H7 (cell line): ENCODE measurements at places on chromosomes 2 and 18. TPM values are rescaled to one million over a fixed set of nuclear protein-coding genes. Genes with fewer than 3 reads are reported as not detected.

DNA sequence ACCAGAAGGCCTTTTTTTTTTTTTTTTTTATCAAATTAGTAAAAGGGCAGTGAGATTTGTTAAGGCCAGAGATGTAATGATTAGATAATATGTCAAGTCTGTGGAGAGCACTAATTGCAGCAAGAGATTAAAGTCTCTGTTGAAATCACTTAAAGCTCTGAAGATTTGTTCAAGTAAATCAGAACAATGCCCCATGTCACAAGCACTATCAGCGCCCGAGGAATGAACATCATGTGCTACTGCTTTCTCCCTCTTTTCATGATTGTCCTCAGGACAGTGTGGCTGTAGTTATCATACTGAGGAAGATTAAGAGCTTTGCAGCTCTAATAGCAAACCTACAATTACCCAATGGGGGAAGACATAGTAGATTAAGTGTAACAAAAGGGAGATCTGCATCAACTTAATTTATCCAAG lies 71.1 kb downstream of the TDRD15 start:
- DNase-seq: no peak

GRCh38 chr2:41728788-41729338 lies 319.0 kb upstream of the PKDCC start:
- no peak for DNase-seq

- no peak for DNase-seq
Measured at GRCh38 chr18:55219059-55219458, 259.8 kb upstream of the CCDC68 start.

- DNase-seq: no peak
Measured at GRCh38 chr2:211837206-211837605, 701.4 kb downstream of the ERBB4 start.

- DNase-seq: no peak
Measured at GRCh38 chr18:58051765-58052460, 7.9 kb downstream of the NEDD4L start.

- DNase-seq: no peak
Measured at GRCh38 chr2:151833984-151834383, 5.8 kb upstream of the ARL5A start.

- DNase-seq: peak; percentile 73
Measured at GRCh38 chr18:50286391-50287027, 983 bp downstream of the CXXC1 start.

DNA sequence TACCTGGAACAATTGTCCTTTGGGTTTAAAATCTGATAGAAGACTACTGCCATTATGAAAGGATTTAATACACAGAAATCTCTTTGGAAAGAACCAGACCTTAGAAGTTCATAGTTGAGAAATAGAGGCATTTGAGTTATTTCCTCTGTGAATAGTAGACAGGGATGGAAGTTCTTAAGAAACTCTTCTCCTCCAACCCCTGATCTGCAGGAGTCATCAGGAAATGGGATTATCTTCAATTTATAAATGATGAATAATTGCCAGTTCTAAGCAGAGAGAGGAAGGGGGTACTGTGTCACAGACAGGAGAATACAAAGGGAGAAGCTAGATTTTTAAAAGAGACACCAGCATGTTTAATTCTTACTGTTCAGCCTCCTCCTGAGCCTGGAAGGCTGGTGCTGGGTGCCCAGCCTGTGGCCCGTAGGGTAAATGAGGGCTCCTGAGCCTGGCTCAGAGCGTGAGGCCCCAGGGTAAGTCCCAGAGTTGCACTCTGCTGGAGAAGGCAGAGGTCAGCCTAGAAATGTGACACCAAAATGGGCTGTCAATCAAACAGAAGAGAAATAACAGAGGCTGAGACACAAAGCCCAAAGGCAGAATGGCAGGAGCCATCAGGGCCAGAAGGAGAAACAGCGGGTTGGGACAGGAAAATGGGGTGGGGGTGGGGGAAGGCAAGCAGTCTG lies 58.2 kb upstream of the PKDCC start:
- DNase-seq: no peak

DNA sequence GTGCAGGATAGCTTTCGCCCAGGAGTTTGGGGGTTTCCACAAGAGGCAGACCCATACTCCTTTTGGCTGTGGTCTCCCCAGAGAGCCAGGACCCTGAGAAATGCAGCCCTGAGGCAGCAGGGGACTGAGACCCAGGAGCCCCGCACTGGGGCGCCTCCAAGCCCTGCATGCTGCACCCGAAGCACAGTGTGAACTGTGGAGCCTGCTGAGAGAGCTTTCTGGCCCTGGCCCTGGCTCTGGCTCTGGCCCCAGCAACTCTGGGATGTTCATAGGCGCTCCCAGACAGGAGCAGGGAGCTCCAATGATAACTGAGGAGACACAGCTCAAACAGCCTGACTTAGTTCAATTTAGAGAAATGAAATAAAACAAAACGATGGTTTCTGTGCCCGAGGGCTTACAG lies 96.4 kb upstream of the TEX51 start:
- no peak for DNase-seq

DNA sequence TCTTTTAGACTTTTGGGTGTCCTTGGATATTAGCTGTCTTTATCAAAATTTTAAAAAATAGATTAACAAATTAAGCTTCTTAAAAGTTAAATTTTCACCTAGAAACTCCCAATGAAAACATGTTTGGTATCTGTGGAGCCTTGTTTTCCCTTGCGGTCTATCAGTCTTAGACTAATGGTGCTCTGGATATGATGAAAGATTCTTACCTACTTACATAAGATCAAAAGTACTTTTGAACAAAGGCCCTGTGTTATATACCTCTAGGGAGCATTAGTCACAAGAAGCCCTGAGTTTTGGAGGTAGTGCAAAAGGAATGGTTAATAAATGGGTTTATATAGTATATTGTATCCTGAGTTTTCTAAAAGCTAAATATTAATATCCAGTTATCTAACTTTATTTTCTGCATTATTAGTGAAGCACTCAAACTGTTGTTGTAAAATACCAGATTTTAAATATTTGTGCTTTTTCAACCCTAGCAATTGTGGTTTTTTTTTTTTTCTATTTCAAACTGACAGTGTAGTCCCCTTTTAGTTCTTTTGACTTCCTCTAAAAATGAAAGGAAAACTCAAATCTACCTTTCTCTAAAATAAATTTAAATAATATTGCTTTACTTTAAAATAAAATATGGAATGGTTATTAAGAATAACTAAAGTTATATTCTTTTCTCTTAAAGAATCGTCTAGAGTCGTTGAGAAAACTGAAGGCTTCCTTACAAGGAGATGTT lies 18.1 kb downstream of the NDC80 start:
- DNase-seq: no peak

GRCh38 chr18:58361212-58361611 lies 267.7 kb downstream of the ALPK2 start:
- no peak for DNase-seq

- DNase-seq: no peak
Measured at GRCh38 chr18:51363384-51363783, 165.9 kb upstream of the MEX3C start.

- DNase-seq: no peak
Measured at GRCh38 chr2:194104687-194105086, 1552.3 kb upstream of the SLC39A10 start.

DNA sequence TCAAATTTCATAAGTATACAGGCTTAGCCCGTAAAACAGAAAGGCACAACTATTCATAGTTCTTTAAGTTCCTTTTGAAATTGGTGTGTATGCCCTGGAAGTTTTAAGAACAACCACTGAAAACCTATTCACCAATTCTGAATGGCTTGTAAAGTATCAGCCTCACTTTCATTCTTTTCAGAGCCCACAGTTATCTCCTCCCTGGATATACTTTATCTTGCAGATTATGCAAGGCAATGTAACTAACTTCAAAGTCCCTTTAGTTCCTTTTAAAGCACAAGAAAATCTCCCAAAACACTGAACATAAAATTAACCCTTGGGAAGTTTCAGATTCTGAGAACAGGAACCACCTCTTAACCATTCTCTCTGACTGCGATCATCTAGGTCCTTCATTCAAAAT lies 1.1 kb downstream of the STRN start:
- no peak for DNase-seq

DNA sequence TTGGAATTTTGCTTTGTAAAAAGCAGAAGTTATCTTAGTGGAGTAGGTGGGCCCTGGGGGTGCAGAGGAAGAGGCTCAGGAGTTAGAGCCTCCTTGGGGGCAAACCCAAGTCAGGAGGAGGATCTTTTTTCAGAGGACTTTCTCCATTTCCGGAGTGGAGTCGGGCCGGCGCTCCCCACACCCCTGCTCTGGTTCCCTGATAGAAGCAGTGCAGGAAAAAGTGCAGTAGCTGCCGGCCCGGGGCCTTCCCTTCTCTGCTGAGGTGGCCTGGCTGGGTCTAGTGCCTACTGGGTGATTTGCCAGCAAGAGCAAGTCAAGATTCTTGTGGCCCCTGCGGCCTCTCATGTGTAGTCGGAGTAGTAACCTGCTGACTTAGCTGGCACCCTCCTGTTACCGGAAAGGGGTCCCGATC lies 124.2 kb upstream of the HS6ST1 start:
- DNase-seq: peak; percentile 75

DNA sequence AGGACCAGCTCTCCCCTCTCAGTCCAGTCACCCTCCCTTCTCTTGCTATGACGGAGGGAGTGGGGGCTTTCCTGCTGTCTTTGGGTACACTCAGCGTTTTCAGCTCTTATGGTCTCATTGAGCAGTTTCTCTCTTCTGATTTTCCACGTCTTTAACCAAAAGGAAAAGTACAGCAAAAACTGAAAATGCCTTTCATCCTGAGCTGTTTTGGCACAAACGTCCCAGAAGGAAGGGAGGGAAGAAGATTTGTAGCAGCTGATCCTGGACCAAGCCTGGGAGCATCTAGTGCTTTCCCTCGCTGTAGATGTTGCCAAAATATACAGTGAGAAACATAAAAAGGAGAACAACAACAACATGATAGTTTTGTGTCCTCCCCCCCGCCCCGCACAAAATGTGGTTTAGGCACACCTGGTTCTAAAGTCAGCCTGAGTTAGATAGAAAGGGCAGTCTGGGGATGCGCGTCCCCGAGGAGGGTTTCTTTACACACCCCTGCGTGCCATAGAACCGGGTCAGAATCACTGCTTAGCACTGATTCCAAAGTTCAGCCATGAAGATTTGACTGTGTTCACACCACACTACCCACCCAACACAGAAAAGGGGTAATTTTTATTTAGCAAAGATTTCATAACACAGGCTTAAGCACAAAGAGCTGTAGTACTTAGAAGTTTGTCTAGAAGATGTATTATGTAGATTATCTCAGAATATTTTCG lies 53.4 kb downstream of the SLC40A1 start:
- no peak for DNase-seq

GRCh38 chr2:79573895-79574674 lies 61.2 kb downstream of the CTNNA2 start:
- no peak for DNase-seq

- peak; percentile 91 for DNase-seq
Measured at GRCh38 chr2:181683518-181684453, 3.5 kb upstream of the NEUROD1 start.

- DNase-seq: no peak
Measured at GRCh38 chr2:83196225-83196624, 1262.9 kb downstream of the SUCLG1 start.

- DNase-seq: no peak
Measured at GRCh38 chr2:105738658-105739241, 6.0 kb upstream of the NCK2 start.

GRCh38 chr2:23668756-23669304 lies 258.1 kb downstream of the ATAD2B start:
- no peak for DNase-seq

GRCh38 chr2:47041063-47041462 lies 114.0 kb downstream of the STPG4 start:
- DNase-seq: no peak

- no peak for DNase-seq
Measured at GRCh38 chr2:70986499-70987189, 8.0 kb downstream of the TEX261 start.

- DNase-seq: no peak
Measured at GRCh38 chr2:42567806-42568400, 529 bp upstream of the MTA3 start.

DNA sequence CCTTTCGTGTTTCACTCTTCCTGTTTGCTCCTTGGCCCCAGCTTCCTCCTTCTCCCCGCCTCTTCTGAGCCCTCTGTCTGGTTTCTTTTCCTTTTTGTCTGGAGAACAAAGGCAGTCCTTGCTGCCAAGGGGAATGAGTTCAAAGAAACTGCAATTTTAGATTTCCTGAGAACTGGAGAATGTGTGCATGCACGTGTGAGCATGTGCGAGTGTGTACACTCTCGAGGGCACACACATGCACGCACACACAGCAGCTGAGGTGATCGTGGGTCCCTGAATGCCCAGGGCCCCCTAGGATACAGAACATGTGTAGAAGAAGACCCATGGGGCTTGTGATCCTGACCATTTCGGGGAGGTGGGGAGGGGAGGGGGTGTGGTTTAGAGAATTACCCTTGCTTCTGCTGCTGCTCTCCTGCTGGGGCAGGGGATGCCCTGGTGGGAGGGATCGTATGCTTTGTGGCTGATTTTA lies 151.8 kb downstream of the DYSF start:
- peak; percentile 77 for DNase-seq

- DNase-seq: no peak
Measured at GRCh38 chr2:180203972-180204371, 196.9 kb upstream of the CWC22 start.

ANKRD39 gene
- 13.1 and 13.5 TPM in 2 replicates for total RNA-seq

ANKRD62 gene
- total RNA-seq: not detected in 2 replicates

OSBPL6 gene
- 8.6 and 9.2 TPM in 2 replicates for total RNA-seq

SERPINB4 gene
- not detected in 2 replicates for total RNA-seq

ADNP2 gene
- total RNA-seq: 45.5 and 49.2 TPM in 2 replicates

FBXO36 gene
- 7.9 and 10.2 TPM in 2 replicates for total RNA-seq

PDCD1 gene
- total RNA-seq: 1.0 and 2.8 TPM in 2 replicates

UPP2 gene
- total RNA-seq: not detected in 2 replicates

MYCN gene
- 48.4 and 49.9 TPM in 2 replicates for total RNA-seq

FSHR gene
- total RNA-seq: not detected in 2 replicates

TNFRSF11A gene
- total RNA-seq: 1.2 and 2.8 TPM in 2 replicates

CTNNA2 gene
- 0.92 and 2.6 TPM in 2 replicates for total RNA-seq

MCFD2 gene
- 65.5 and 76.3 TPM in 2 replicates for total RNA-seq

PFN4 gene
- not detected in 2 replicates for total RNA-seq

TRMT61B gene
- 26.1 and 26.6 TPM in 2 replicates for total RNA-seq

EVX2 gene
- not detected in 2 replicates for total RNA-seq
